ENCODE measurements at places on chromosomes 13 and 19. TPM values are rescaled to one million over a fixed set of nuclear protein-coding genes. Genes with fewer than 3 reads are reported as not detected.
A peak's percentile ranks its signal among the peaks of the same experiment; 100 is the strongest.

Gene KLK3
- not detected for polyA plus RNA-seq

Gene ZNF296
- 0.03 TPM for polyA plus RNA-seq

- H3K36me3 ChIP-seq: no peaks in the 10 kb centered on the region
- H3K4me3 ChIP-seq: no peak overlapping the region
- H3K4me1 ChIP-seq: peaks cover 20% of the 10 kb centered on the region
- H3K27me3 ChIP-seq: no peaks in the 10 kb centered on the region
- DNase-seq: peak; percentile 97
These were observed 59.4 kb upstream of the WASF3 start for GRCh38 chr13:26497968-26498511.

DNA sequence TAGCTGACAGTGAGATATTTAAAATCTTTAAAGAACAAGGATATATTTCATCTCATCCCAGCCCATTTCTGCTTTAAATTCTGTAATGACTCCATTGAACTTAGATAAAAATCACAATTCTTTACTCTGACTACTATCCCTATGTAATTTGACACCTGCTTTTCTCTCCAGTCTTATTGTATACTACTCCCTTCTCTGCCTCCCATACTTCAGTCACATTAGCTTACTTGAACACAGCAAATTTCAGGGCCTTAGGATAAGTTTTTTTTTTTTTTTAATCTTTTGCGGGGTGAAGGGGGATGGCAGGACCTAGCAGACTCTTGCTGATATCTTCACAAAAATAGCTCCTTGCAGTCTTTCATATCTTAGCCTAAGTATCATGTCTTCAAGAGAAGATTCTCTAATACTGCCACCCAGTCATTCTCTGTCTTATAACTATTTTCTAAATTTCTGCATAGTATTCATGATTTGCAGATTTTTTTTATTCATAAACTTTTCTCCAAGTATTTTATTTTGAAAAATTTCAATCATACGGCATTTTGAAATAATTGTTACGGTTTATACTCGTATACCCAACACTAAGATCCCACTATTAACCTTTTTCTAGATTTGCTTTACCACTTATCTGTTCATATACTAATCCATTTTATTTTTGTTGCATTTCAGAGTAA lies 151.4 kb downstream of the PCCA start:
- H3K27ac ChIP-seq: no peak overlapping the region
- H3K27me3 ChIP-seq: no peaks in the 10 kb centered on the region
- H3K4me3 ChIP-seq: no peak overlapping the region
- no peak for DNase-seq
- peaks cover 5% of the 10 kb centered on the region for H3K4me1 ChIP-seq
- H3K36me3 ChIP-seq: no peaks in the 10 kb centered on the region

DNA sequence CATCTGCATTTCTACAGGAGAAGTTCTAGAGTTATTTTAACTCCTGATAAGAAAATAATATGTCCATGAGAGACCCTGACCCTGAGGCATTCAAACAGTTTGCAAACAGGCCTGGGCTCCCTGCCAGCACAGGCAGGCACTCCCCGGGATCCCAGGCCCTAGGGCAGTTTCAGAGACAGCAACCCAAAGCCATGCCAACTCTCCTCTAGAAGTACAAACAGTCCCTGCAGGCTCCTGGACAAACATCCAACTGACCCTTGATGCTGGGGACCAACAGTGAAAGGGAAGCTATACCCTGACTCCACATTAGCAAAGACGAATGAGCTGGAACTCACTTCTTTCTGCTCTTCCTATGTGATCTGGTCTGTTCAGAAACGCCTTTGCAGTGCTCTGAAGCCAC lies 44.8 kb downstream of the CCDC70 start:
- DNase-seq: no peak
- H3K36me3 ChIP-seq: no peaks in the 10 kb centered on the region
- H3K27me3 ChIP-seq: peaks cover 3% of the 10 kb centered on the region
- H3K4me3 ChIP-seq: no peak overlapping the region
- no peak overlapping the region for H3K27ac ChIP-seq
- no peaks in the 10 kb centered on the region for H3K4me1 ChIP-seq

DNA sequence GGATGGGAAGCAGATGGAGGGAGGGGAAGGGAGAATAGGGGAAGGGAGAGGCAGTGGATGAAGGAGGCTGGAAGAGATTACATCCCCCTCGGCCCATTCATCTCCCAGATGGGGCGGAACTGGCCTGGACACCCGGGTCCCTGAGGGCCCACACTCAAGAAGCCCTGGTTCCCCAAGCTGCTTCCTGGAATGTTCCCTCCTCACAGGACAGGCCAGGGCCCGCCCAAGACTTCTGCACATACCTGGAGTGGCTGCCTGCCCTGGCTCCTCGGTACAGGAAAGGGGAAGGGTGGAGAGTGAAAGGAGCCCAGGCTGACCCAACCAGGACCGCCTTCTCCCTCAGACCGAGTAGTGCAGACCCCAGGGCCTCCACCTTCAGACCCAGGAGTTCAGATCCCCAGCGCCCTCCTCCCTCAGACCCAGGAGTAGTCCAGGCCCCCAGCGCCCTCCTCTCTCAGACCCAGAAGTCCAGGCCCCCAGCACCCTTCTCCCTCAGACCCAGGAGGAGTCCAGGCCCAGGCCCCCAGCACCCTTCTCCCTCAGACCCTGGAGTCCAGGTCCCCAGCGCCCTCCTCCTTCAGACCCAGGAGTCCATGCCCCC lies 489 bp downstream of the NTF4 start:
- H3K27ac ChIP-seq: no peak overlapping the region
- H3K4me3 ChIP-seq: no peak overlapping the region
- H3K27me3 ChIP-seq: peaks cover 29% of the 10 kb centered on the region
- H3K4me1 ChIP-seq: no peaks in the 10 kb centered on the region
- no peak for DNase-seq
- H3K36me3 ChIP-seq: no peaks in the 10 kb centered on the region

Gene DMKN
- 2.1 TPM for polyA plus RNA-seq

GRCh38 chr19:13008926-13009787 lies 13.9 kb downstream of the NFIX start:
- peaks cover 10% of the 10 kb centered on the region for H3K36me3 ChIP-seq
- peaks cover 40% of the 10 kb centered on the region for H3K4me1 ChIP-seq
- no peaks in the 10 kb centered on the region for H3K27me3 ChIP-seq
- DNase-seq: no peak
- peak overlapping the region; percentile 20 for H3K27ac ChIP-seq

Gene NLRP8
- not detected for polyA plus RNA-seq

- H3K4me3 ChIP-seq: no peak overlapping the region
- no peaks in the 10 kb centered on the region for H3K36me3 ChIP-seq
- H3K27me3 ChIP-seq: no peaks in the 10 kb centered on the region
- H3K27ac ChIP-seq: no peak overlapping the region
These were observed 335.5 kb downstream of the FOXO1 start for GRCh38 chr13:40330950-40331349.

Gene CACNA1A
- polyA plus RNA-seq: 0.96 TPM

DNA sequence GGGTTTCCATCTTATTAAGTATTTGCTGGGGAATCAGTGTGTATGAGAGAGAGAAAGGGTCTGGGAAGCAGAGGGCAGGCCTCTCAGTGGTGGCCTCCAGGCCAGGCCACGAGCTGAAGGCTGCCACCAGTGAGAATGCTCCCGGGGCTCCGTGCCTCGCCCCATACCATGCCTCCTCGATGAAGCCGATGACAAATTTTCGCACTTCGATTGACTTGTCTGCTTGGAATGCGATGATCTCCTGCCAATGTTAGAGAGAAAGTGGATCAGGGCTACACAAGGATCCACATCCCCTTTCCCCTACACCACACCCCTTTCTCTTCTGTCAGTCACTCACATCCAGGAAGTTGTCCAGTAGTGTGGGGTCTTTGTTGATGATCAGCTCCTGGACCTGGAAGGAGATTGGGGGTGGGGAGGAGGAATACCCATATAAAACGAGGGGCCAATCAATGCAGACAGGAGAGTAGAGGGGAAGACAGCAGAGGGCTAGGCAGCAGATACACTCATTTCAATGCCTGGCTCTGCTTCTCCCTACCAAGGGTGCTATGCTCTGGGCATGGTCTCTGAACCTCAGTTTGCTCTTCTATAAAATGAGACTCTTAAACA lies 10.7 kb downstream of the SYMPK start:
- DNase-seq: peak; percentile 40
- peaks cover 42% of the 10 kb centered on the region for H3K36me3 ChIP-seq
- H3K27ac ChIP-seq: no peak overlapping the region
- no peaks in the 10 kb centered on the region for H3K27me3 ChIP-seq
- H3K4me1 ChIP-seq: no peaks in the 10 kb centered on the region
- no peak overlapping the region for H3K4me3 ChIP-seq

DNA sequence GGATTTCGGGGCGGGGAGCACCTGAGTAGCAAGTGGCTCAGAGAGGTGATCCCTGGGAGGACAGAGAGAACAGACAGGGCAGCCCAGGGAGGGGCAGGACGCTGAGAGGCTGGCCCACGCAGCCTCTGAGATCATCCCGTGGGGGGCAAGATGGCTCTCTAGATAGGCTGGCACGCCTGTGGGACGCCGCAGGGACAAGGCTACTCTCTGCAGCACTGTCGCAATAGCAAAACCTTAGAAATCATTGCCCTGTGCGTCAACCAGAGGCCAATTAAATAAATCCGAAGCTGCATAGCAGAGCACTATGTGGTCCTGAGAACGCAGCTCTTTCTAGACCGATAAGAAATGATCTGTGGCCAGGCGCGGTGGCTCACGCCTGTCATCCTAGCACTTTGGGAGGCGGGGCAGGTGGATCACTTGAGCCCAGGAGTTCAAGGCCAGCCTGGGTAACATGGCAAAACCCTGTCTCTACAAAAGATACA lies 5.1 kb downstream of the PEX11G start:
- H3K27ac ChIP-seq: no peak overlapping the region
- H3K36me3 ChIP-seq: no peaks in the 10 kb centered on the region
- no peak for DNase-seq

GRCh38 chr13:44313674-44314073 lies 60.0 kb upstream of the SERP2 start:
- H3K4me1 ChIP-seq: peaks cover 24% of the 10 kb centered on the region
- H3K27ac ChIP-seq: peak overlapping the region; percentile 92
- DNase-seq: peak; percentile 92
- no peaks in the 10 kb centered on the region for H3K36me3 ChIP-seq
- no peaks in the 10 kb centered on the region for H3K27me3 ChIP-seq

Gene SMIM44
- polyA plus RNA-seq: not detected

GRCh38 chr19:2012941-2013682 lies 2.4 kb downstream of the BTBD2 start:
- no peaks in the 10 kb centered on the region for H3K27me3 ChIP-seq
- no peak overlapping the region for H3K27ac ChIP-seq
- no peak for DNase-seq
- H3K4me1 ChIP-seq: no peaks in the 10 kb centered on the region
- H3K4me3 ChIP-seq: no peak overlapping the region

DNA sequence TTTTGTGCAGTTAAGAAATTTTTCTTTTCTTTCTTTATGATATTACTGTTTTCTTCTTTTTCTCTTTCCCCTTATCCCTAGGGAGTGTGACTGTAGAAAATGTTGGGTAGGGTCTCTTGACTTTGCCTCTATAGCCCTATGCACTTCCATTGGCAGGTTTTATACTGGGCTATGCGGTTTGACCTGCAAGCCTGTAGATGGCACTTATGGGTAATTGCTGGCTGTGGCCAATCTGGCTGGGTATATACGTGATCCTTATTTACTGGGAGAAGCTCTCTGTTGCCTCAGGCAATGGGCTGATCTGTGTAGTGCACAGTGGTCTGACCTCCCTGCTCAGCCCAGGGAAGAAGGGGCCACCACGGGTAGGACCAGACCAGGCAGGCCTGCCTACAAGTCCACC lies 78.8 kb downstream of the RAP2A start:
- H3K4me1 ChIP-seq: no peaks in the 10 kb centered on the region
- H3K27ac ChIP-seq: no peak overlapping the region
- no peaks in the 10 kb centered on the region for H3K36me3 ChIP-seq
- H3K27me3 ChIP-seq: no peaks in the 10 kb centered on the region

DNA sequence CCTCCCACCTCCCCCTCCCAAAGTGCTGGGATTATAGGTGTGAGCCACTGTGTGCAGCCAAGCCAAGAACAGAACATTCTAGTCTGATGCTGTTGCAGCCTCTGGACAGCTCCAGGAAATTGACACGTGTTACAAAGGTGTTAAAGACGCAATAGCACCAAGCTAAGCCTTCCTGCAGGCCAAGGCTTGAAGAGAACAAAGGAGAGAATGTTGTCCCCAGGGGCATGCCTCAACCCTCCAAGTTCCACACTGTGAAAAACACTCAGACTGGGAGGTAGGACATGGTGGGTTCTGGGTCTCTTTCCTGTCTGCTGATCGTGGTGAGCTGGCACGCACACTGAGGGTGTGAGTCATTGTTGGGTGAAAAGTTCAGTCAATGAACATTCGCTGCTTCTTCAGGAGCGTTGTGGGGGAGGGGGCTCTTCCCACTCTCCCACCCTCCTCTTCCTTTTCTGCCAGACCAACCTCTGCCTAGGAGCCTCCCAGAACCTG lies 5.3 kb upstream of the PTPRS start:
- H3K27me3 ChIP-seq: no peaks in the 10 kb centered on the region
- no peak overlapping the region for H3K27ac ChIP-seq
- H3K4me1 ChIP-seq: no peaks in the 10 kb centered on the region
- peak; percentile 33 for DNase-seq

GRCh38 chr13:31175847-31176532 lies 14.3 kb upstream of the HSPH1 start:
- no peak overlapping the region for H3K27ac ChIP-seq
- H3K4me1 ChIP-seq: no peaks in the 10 kb centered on the region
- H3K36me3 ChIP-seq: no peaks in the 10 kb centered on the region
- DNase-seq: no peak

Gene CD209
- polyA plus RNA-seq: not detected

- no peak overlapping the region for H3K27ac ChIP-seq
- no peaks in the 10 kb centered on the region for H3K36me3 ChIP-seq
- no peaks in the 10 kb centered on the region for H3K27me3 ChIP-seq
- no peaks in the 10 kb centered on the region for H3K4me1 ChIP-seq
These were observed 40.5 kb upstream of the POMP start for GRCh38 chr13:28618230-28618994.

Gene C19orf47
- 10.8 TPM for polyA plus RNA-seq

DNA sequence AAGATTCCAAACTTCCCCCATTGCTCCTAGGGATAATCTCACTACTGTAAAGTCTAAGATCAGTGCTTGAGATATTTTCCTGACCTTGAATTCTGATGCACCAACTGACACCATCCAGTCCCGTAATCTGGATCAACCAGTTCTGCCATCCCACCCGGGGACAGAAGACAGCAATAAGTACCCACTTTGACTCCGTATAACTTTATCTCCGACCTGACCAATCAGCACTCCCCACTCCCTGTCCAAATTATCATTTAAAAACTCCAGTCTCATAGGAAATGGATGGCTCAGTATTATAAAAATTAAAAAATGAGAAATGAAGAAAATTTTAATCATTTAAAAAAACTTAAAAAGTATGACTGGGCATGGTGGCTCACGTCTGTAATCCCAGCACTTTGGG lies 61.4 kb upstream of the ABCC4 start:
- H3K27me3 ChIP-seq: no peaks in the 10 kb centered on the region
- no peaks in the 10 kb centered on the region for H3K36me3 ChIP-seq
- H3K4me1 ChIP-seq: no peaks in the 10 kb centered on the region
- no peak overlapping the region for H3K27ac ChIP-seq
- no peak overlapping the region for H3K4me3 ChIP-seq

Gene SOX1
- polyA plus RNA-seq: not detected

Gene OR7D2
- polyA plus RNA-seq: 0.02 TPM

Gene FFAR1
- polyA plus RNA-seq: not detected

Measured in fibroblast of lung (primary cell).